Ovary (tissue), 10 donors: ENCODE measurements at places on chromosomes 7 and 10. TPM values are rescaled to one million over a fixed set of nuclear protein-coding genes. Genes with fewer than 3 reads are reported as not detected.

DNA sequence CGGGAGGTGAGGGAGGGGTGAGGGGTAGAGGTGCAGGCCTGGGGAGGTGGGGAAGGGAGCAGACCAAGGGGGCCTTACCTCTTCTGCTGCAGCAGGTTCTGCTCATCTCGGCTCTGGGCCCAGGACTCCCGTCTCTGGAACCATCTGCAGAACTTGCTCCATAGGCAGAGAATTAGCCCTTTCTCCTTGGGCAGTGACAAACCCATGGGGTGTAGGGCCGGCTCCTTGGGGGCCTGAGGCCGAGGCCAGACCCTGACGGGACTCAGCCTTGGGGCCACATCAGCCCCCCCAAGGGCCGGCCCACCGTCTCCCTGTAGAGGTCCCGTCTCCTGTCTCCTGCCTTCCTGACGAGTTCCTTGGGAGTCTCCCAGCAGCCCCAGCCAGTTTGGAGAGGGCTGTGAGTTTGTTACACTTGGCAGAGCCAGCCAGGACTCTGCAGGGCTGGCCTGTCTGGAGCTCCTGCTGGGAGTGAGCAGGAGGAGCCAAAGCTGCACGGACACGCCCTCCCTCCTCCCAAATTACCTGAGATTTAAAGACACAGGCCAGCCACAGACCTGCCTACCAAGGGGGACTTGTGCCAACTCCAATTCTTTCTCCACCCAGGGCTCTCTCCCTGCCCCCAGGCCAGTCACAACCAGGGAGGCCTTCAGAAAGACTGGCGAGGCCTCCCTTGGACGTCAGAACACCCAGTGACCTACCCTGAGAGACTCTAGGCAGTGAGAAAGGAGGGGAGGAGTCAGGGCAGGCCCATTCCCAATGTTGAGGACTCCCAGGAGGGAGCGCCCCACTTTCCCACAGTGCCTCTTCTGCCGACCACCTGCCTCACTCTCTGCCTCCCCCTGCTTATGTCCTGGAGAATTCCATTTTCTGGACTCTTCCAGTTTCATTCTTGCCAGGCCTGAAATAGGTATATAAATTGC lies at the start of gene TRPV6:
Gene TRPV6 (minus strand): TSS at position 435 of the 920 bp plus-strand sequence.
- DNase-seq, result no peak

DNA sequence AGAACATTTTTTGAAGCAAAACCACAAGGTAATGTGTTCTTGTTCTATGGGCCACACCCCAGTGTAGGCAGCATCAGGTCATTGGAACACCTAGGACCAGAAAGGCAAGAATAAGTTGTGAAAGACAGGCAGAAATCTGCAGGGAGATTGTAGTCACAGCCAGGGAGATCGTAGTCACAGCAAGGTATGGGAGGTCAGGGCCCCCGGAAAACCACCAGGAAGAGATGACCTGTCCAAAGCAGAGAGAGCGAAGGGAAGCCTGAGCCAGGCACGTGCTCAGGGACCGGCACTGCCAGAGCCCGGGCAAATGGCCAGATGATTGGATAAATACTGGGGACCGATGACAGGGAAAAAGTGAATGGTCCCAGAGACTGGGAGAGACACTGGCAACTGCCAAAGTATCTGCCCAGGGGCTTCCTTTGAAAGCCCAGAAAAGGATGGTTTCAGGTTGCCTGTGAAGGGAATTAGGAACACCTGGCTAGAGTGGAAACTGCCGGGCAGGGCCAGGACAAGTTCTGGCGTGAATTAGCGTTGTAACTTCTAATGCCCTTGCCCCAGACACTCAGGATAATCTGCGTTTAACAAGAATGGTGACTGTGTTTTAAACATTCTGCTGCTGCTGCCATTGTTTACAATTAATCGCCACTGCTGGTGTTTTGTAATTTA lies 3.9 kb upstream of the NOBOX start:
- no peak for DNase-seq

DNA sequence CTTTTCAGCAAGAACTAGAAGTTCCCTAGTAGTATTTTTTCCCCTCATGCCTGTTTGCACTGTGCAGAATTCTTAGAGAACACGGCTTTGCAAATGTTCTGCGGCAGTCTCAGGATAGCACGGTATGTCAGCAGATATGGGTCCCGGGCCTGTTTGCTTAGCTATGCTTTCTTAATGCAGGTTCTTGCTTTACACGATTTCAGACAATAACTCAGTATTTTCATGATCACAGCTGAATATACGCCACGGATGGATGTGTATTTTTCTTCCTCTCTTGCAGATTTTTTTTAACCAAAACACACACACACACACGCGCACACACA lies 137.3 kb downstream of the HECW1 start:
- no peak for DNase-seq

DNA sequence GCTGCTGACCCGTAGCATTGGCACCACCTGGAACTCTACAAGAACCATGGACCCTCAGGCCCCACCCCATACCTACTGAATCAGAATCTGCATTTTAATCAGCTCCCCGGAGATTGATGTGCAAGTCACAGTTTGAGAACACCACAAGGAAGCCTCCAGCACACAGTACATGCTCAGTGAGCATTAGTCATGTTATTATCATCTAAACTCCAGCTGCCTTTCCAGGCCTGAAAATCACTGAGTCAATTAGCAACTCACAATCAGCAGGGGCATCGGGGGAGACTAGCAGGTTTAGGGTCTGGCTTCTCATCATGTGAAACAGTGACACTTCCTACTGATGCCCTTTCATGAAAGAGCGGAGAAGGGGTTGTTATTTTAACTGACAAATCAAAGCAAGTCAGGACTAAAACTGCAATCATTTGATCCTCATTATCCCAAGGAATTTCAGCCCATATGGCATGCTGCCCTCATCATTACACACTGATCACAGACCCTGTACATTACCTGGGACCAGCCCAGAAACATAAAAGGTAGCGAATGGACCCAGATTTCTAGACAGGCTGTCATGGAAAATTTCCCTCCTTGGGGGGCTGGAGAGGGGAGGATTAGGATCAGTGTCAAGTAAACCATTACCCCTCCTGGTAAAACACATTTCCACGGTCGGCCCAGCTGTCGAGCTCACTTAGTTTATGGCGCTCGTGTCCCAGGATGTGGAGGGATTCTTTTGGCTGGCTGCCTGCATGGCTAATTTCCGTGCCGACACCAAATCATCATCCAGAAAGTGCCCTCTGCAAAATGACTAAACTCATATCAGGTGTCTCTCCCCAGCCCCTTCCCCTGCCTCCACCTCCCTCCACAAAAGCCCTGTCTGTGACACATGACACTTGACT lies 122.8 kb downstream of the PRLHR start:
- no peak for DNase-seq

- DNase-seq, result no peak
Measured at GRCh38 chr10:62354916-62355315, 19.3 kb upstream of the ZNF365 start.

DNA sequence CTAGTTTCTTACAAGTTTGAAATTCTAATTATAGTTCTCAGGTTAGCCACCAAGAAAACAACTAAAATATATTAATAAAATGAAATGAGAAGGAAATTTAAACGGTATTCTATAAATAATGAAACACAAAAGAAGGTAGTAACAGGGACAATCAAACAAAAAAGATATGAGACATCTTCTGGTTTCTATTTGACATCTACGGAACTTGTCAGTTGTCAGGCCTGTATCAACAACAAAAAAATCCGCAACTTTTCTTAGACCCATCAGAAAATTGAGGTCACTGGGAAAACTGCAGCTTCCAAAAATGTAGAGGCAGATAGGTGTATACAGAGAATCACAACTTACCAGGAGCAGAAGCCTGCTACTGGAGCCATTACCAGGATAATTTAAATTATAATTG lies 70.6 kb downstream of the ZPBP start:
- DNase-seq, result no peak

DNA sequence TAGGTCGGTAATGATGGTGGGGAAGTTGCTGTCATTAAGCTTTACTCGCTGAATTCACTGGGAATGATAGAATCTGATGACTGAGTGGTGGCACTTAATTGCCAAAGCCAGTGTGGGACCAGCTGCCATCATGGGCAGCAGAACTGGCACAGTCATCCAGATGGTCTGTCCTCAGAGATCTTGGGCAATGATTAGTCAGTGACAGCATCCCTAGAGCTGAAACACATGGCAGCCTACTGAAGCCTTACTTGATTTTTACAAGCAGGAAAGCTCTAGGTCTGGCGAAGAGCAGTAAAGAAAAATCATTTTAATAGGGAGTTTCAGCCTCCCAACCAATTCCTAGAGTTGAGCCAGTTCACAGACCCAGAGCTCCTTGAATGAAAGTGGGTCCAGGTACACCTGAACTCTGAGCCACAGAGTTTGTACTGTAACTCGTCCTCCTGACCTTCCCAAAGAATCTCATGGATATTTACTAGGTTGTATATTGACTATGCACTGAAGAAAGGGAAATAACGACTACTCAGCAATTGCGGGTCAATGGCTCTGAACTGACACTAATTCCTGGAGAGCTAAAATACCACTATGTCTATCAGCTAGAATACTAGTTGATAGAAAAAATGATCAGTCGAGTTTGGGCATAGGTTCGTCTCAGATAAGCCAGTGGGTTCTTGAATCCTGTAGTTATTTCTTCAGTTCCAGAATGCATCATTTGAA lies 4.4 kb upstream of the ASB13 start:
- no peak for DNase-seq

GRCh38 chr10:89351412-89351779 lies 23.6 kb downstream of the IFIT3 start:
- DNase-seq, result no peak

DNA sequence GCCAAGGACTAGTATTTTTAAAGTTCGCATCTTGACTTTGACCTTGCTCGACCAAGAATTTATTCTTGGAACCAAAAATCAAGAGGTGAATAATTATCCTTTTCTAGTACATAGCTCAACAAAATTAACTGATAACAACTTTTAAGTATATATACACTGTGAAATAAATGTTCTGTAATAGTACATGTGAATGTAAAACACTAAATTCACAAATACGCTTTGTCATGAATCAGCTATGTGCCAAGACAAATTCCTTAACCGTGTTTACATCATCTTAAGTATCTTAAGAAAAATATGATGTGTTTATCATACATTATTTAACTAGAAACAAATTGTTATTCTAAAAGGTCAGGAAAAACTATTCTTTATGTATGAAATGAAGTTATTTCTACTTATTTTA lies 83.3 kb downstream of the CUL2 start:
- no peak for DNase-seq

DNA sequence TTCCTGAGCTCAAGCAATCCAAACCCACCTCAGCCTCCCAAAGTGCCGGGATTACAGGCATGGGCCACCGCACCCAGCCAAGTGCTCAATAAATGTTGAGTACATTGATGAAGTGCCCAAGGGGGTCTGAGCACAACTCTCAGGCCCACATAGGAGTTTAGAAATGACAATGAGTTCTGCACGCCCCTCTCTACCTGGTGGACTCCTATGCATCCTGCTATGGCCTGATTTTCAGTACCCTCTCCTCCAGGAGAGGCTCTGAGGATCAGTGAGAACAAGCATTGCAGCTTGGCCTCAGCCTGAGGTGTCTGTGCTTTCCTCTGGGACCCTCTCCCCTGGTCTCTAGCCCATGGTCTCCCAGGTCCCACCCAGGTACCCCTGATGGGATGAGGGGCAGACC lies 20.9 kb upstream of the GRIFIN start:
- DNase-seq, result no peak

DNA sequence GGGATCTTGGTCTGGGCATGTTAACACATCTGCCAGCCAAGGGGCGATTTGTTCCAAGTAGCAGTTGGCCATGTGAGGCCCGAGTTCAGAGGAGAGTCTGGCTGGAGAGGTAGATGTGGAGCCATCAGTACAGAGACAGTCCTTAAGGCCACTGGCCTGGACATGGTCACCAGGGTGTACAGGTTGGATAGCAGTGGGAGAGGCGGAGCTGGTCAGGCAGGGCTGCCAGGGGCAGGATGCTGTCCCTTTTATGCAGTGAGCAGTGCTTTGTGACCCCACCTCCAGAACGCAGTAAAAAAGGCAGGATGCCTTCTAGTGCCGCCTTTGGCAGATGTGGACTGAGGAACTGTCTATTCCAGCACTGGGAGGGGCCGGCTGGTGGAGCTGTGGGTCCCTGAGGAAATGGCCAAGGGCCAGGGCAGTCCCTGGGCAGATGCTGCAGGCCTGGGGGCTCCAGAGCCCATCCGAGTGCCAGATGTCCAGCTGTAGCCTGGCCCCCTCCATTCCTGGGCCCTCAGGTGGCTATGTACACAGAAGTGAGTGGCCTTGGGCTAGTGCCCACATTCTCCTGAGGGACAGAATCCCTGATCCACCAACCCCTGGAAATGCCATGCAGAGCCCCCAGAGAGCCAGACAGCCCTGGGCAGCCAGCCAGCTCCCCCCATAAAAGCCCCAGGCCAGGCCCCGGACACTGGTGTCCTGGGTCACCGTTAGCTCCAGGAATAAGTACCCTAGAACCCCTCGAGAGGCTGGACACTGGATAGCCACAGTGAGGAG lies 17.2 kb upstream of the MYL7 start:
- no peak for DNase-seq

The CAV1 gene
- total RNA-seq, result 153 TPM

The H2BK1 gene
- total RNA-seq, result not detected

The EXOC6 gene
- 12.1 TPM for total RNA-seq

The SLC18A3 gene
- total RNA-seq, result not detected

The BTRC gene
- total RNA-seq, result 26.2 TPM
